Dermis microvascular lymphatic vessel endothelial cell (primary cell): ENCODE measurements at places on chromosomes 7 and 10. TPM values are rescaled to one million over a fixed set of nuclear protein-coding genes. Genes with fewer than 3 reads are reported as not detected.

The SLC39A12 gene
- total RNA-seq, result under 0.01 TPM in 1 of 2 replicates, not detected in the other

The ZNF775 gene
- 4.7 and 7.5 TPM in 2 replicates for total RNA-seq

The SNCG gene
- total RNA-seq, result 108 and 137 TPM in 2 replicates

The CDHR1 gene
- 0.25 and 0.26 TPM in 2 replicates for total RNA-seq

The PRR15 gene
- 0.13 TPM in 1 of 2 replicates, not detected in the other for total RNA-seq

The UPK3BL1 gene
- 2.4 and 8.9 TPM in 2 replicates for total RNA-seq

The OPALIN gene
- not detected in 2 replicates for total RNA-seq

The SAMD9L gene
- 8.0 and 9.1 TPM in 2 replicates for total RNA-seq

The SH2D4B gene
- total RNA-seq, result under 0.01 and 0.13 TPM in 2 replicates

The TUBAL3 gene
- total RNA-seq, result not detected in 2 replicates

The NEUROG3 gene
- not detected in 2 replicates for total RNA-seq

The OR13A1 gene
- total RNA-seq, result not detected in 2 replicates

The ADAM12 gene
- 0.64 and 1.3 TPM in 2 replicates for total RNA-seq

The ENKUR gene
- 0.38 and 0.51 TPM in 2 replicates for total RNA-seq

The MYOF gene
- total RNA-seq, result 119 and 180 TPM in 2 replicates

The SPDYE5 gene
- total RNA-seq, result under 0.01 TPM in 1 of 2 replicates, not detected in the other

The SH2B2 gene
- 0.51 and 0.76 TPM in 2 replicates for total RNA-seq

The SPDYE6 gene
- total RNA-seq, result not detected in 2 replicates

The FXYD4 gene
- not detected in 2 replicates for total RNA-seq

The OR9A2 gene
- not detected in 2 replicates for total RNA-seq
